ENCODE measurements at places on chromosomes 16 and 17. TPM values are rescaled to one million over a fixed set of nuclear protein-coding genes. Genes with fewer than 3 reads are reported as not detected.

Gene MYH13
- polyA plus RNA-seq, result not detected

Gene ATP1B2
- 29.1 TPM for polyA plus RNA-seq

Gene ZNF624
- polyA plus RNA-seq, result 9.5 TPM

- DNase-seq, result no peak
Observed at GRCh38 chr17:46190763-46191162, 2.5 kb downstream of the KANSL1 start.

DNA sequence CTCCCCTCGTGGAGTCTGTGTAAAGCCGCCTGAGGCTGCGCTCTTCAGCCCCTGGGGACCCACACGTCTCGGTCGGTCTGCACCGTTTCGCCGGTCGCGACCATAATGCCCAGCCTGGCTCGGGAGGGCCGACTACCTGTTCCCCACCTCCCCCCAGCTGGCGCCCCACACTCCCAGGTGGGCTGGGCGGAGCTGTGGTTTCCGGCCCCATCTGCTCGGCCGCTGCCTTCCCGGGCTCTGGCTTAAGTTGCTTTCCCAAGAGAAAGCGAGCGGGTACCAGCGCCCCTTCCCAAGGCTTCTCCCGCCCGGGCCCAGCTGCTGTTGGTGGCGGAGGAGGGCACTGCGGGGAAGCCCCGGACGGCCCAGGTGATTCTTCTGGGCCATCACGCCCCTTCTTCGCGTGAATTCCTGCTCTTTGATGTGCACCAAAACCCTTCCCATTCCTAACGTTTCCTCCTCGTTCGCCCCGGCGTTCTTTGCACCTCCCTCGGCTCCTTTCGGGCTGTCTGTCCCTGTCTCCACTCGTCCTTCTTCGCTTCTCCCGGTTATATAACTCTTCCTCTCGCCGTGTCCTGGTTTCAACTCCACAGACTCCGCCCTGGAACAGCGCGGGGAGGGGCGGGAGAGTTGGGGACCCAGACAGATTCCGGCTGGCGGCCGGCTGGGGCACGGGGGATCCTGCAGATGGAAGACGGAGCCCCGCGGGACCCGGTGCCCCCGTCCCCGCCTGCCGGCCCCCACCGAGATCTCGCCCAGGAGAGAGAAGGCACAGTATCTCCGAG is 2.0 kb downstream of the KDM6B start:
- DNase-seq, result peak; percentile 73

- DNase-seq, result no peak
Observed at GRCh38 chr17:80751070-80751945, 206.7 kb downstream of the RPTOR start.

DNA sequence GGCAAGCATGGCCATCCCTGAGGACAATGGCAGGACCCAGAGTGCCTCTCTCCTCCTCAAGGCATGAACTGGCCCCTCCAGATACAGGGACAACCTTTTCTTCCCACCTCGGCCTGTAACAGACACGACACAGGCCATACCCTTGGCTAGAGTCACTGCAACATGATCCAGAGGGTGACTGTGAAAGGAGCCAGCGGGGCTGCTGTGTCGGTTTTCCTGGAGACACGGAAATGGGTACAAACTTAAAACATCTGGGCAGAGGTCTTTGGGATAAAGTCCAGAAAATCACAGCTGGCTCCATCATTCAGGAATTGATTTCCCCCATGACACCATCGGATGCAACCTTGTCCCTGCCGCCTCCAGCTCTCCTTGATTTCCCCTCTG is 5.3 kb downstream of the CEP295NL start:
- no peak for DNase-seq

- DNase-seq, result no peak
Observed at GRCh38 chr17:70205401-70205800, 36.1 kb downstream of the KCNJ2 start.

GRCh38 chr17:75428543-75429469 is 23.3 kb upstream of the GRB2 start:
- no peak for DNase-seq

GRCh38 chr17:83192161-83192788 is 112.9 kb downstream of the METRNL start:
- DNase-seq, result peak; percentile 75

GRCh38 chr16:84292011-84292410 is 2.7 kb upstream of the WFDC1 start:
- no peak for DNase-seq

DNA sequence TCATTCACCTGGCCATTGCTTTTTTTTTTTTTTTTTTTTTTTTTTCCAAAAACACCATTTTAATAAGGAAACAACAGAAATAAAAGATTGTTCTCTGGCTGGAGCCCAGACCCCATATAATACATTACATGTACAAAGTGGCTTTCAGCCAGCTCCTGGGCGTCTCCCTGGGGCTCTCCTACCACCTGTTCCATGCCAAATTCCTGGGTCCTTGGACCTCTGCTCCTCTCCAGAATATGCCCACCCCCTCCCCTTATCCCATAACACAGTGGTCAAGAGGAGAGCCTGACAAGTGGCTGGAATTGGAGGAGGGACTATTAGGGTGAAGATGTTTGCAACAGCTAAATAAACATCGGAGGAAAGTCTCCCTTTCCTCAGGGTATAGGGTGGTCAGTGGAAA is 3.6 kb upstream of the PHF12 start:
- no peak for DNase-seq

GRCh38 chr17:76572201-76572910 is 13.3 kb downstream of the ST6GALNAC2 start:
- no peak for DNase-seq

GRCh38 chr16:57681950-57682728 is 12.5 kb upstream of the DRC7 start:
- no peak for DNase-seq

All from left lung (tissue), 14 donors.